CD4-positive, alpha-beta T cell treated with Interleukin-4 for 1 hour (primary cell): ENCODE measurements at places on chromosomes 11 and 22.

GRCh38 chr11:57638005-57638781, 11.5 kb downstream of the YPEL4 start:
- no peak for DNase-seq

GRCh38 chr11:47538741-47539565, 14.0 kb downstream of the CELF1 start:
- no peak for DNase-seq

- peak; percentile 17 for DNase-seq
Measured at GRCh38 chr22:45608763-45609180, 62.9 kb upstream of the ATXN10 start.

DNA sequence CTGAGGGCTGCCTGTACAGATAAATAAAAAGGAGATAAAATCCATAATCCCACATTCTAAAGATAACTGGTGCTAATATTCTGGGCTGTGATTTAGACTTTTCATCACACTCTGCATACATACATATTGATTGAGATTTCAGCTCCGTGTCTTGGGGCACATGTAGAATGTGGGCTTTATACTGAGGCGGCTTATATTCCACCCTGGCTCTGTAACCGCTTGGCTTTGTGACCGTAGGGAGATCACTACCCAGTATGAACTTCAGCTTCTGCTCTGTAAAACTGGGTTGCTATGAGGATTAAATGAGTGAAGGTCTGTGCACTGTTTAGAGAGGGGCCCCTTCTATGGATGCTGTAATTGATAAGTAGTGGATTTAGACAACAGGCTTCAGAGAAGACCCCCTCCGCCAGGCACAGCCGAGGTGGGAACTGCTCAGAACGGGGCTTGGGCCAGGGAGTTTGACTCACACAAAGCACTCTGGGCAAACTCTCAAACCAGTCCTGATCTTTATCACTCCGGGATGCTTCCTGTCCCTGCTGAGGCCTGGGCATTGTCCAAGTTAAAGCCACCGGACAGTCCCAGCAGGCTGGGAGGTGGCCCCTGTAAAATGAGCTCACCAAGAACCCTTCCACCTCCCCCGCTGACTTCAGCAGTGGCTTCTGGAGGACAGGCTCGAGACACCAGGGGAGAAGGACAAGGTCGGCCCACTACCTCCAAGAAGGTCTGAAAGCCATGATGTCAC, 17.2 kb downstream of the KIAA1671 start:
- DNase-seq = no peak

- no peak for DNase-seq
Measured at GRCh38 chr11:8749202-8749601, 66.6 kb downstream of the RPL27A start.

GRCh38 chr22:17035246-17035645, 27.2 kb upstream of the GAB4 start:
- DNase-seq = no peak

DNA sequence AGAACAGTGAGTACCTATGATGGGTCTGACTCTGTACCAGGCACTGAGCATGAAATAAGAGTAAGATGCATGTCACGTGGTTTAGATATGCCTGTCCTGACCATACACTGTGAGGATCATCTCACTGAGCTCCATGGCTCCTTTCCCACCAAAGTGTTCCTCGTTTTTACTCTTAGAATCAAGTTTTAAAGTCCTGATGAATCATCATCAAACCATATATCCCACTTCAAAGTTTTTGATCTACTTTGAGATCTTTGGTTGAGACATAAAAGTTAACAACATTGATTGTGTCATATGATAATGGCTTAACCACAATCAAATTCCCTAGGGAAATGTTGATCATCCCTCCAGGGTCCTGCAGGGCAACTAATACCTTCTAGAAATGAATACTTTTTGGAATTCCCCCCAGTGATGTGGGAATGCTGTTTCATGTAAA, 12.8 kb downstream of the ETS1 start:
- DNase-seq = no peak

DNA sequence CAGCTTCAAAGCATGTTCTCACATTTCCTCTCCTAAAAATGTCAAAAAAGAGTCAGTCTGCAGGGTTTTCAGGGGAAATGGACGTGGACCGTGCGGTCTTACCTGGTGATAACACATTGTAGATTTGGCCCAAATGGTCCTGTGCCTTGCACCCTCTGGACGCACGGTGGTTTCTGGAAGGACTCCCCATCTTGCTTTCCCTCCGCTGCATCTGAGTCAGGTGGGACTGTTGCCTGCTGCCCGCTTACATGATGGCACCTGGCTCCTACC, 1290.1 kb downstream of the TBC1D22A start:
- no peak for DNase-seq

DNA sequence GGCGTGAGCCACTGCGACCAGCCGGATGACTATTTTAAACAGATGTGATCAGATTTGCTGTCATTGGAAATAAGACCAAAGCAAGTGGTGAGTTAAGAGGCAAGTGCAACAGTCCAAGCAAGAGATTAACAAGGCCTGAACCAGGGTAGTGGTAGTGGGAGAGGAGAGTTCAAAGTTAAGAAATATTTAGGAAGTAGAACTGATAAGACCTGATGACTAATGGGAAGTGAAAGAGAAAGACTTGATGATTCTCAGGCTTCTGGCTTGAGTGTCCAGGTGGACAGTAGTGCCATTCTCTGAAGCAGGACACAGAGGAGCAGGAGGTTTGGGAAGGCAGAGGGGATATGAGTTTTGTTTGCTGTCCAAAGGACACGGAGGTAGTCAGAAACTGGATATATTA, 7.2 kb downstream of the NDUFC2 start:
- DNase-seq = no peak

DNA sequence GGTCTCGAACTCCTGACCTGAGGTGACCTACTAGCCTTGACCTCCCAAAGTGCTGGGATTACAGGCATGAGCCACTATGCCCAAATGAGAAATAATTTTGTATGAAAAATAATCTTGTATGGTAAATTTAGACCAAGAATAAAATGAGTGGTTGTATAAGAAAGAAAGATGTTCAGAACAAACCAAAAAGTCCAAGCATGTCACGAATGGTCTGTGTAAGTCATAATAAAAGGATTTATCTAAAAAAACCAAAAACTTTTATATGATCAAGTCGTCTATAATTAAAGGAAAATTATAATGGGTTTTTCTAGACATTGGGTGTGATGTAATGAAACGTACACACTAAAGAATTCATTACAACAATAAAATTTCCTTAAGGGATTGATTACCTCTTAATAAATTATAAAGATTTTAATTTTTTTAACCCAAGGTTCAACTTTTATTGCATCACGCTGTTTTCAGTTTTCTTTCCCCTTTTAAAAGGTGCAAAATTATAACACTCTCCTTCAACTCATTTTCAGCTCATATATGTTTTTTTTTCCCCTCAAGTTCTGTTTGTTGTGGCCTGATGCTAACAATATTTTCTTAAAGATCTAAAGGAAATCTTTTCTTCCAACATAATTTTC, 8.9 kb upstream of the AQP11 start:
- no peak for DNase-seq

GRCh38 chr22:35314161-35314942, 14.7 kb downstream of the TOM1 start:
- no peak for DNase-seq
